ENCODE measurements at places on chromosomes 16 and 17.

DNA sequence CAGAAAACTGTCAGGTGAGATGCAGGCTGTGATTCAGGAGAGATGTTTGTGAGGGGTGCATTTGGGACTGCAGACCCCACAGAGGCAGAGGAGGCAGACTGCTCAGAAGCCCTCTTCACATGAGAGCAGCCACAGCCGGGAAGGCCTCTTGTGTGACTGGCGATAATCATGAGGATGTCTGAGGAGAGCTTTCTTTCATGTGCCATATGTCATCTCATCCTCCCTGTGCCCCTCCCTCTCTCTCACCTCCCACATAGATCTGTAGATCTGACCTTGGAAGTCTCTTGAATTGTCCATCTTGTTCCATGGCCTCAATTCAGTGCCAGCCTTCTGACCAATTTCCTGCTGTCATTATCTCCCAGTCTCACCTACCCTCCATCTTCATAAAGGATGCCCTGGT lies 50.5 kb downstream of the EPN2 start:
- no peak for DNase-seq

- DNase-seq, result no peak
Measured at GRCh38 chr17:81228420-81228819, 5.7 kb upstream of the CEP131 start.

GRCh38 chr17:81869221-81870130 lies 1.7 kb downstream of the ARHGDIA start:
- no peak for DNase-seq

DNA sequence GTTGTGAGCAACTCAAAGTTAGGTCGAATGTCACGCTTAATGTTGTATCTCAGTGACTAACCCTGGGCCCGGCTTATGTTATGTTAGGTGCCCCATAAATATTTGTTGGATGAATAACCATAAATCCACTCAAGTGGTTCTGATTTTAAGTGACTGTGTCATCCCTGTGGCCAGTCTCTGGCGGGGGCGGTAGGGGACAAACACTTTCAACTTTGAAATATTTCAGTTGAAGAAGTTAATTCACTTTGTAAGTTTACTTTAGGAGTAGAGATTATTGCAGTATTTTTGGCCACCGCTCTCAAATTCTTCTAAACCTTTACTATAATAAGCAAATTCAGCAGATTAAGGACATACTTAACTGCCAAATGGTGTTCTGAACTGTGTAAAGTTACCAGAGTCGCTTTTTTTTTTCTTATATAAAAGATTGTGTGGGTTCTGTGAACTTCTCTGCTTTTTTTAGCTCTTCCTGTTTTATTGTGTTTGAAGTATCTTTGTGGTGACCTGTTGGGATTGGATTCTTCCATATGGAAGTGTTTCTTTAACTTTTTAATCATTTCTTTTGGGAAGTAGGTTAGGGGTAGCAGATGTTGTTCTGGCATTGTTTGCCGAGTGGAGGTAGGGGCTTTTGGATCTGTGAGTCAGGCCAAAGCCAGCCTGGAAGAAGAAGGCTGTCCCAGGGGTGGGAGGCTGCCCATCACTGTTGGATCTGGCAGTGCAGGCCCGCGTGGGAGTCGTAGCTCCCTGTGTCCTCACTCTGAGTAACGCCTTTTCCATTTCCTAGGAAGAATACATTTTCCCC lies 61.4 kb upstream of the TBX2 start:
- no peak for DNase-seq

DNA sequence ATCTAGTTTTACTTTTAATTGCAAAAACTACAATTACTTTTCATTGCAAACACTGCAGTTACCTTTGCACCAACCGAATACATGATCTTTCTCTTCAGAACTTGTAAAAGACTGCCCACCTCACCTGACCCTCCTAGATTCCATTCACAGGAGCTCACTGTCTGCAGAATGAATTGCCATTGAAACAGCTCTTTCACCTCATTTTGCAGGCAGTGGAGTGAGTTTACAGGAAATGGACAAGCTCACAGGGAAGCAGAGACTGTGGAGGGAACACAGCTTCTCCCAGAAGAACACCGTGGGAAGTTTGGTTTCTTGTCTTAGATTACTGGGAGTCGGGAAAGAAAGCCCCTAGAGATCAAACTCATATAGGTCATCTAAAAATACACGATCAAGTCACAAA lies 439.7 kb upstream of the RBFOX1 start:
- no peak for DNase-seq

DNA sequence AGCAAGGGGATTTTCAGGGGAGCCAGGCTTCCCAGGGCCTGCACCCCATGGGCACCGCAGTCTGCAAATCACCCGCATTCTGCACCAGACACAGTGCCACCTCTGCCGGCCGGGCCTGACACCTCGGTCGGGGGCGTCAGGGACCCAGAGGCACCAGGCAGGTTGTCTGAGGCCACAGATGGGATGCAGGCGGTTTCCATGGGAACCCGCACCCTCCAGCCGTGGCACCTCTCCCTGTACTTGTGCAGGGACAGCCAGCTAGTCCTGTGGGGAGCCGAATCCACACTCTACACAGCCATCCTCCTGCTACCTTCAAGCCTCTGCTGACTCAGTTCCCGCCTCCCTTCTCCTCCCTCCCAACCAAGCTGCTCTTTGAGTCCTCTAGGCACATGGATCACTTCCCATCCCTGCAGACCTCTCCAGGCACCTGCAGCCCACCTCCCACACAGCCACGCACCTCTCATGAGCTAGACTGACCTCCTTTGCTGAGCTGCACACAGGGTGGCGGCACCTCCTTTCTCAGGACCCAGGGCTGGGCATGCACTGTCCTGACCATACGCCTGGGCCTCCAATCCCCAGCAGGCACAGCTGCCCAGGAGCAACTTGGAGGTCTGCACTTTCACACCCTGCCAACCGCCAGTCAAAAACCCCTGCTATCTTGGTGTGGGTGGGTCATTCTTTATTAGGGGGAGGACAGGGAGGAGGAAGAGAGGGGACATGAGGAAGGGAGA lies 119.5 kb downstream of the C16orf78 start:
- no peak for DNase-seq

DNA sequence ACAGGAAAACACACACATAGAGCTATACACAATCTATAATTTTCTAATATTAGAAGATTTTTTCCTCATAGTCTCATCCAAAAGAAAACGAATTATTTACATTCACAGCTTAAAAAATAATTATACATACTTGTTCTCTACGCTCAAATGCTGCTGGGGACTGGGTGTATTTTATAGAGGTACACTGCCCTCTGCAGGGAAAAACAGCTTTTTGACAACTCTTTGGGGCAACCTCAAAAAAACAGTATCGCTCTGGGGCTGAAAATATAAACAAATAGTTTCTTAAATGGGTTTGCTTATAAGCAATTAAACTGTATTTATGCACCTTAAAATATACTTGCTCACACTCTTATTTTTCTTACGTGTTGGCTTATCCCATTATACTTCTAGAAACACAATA lies 261.8 kb upstream of the PSMD7 start:
- peak; percentile 19 for DNase-seq

GRCh38 chr17:55368706-55369105 lies 52.9 kb downstream of the MMD start:
- peak; percentile 50 for DNase-seq

DNA sequence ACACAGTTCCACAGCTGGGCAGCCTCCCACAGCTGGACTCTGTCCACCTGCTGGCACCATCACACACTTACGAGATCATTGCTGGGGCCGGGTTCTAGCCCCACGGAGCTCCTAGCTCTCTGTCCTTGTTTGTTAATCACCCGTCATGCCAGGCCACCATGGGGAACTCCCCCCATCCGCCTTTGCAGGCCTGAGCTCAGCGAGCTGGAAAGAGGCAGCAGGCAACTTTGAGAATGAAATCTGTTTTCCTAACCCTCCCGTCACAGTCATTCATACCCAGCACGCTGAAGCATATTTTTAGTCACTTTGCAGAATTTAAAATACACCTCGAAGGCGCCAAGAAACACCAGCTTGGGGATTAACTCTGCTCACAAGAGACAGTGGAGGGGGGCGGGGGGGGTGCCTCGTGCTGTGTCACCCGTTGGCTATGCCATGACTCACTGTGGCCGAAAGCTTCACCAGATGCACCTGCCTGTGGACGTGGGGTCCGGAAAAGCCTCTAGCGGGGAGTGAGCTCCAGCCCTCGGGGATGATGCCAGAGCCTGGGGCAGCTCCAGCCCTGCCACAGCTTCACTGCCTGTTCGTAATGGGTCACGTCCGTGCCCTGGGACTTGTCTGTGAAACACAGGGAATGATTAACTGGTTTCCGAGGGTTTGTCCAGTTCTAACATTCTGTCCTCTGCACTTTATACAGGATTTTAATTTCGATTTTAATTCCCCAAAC lies 1.4 kb upstream of the SPNS2 start:
- DNase-seq, result no peak

- DNase-seq, result no peak
Measured at GRCh38 chr16:88014252-88014781, 63.1 kb downstream of the BANP start.

DNA sequence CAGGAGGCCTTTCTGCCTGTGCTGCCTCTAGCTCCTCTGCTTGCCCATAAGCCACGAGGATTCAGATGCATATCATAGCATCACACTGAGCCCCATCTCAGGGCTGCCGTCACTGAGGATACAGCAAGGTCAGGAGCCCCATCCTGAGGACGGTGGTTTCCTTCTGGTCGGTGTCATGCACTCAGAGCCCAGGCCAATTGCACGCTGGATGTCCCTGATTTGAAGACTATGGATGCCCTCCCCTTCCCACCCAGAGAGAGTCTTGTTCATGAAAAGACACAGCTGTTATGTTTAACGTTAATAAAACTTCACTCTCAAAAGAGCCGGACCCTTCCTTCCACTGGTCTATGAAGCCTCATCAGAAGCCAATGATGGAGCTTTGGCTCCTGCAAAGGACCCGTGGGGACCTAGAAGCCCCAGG lies 19.9 kb downstream of the COTL1 start:
- DNase-seq, result no peak

- DNase-seq, result no peak
Measured at GRCh38 chr17:83098241-83099085, 19.1 kb downstream of the METRNL start.

- DNase-seq, result peak; percentile 59
Measured at GRCh38 chr17:4946312-4946976, 1.9 kb downstream of the PFN1 start.

- no peak for DNase-seq
Measured at GRCh38 chr17:8563981-8564602, 66.4 kb downstream of the MYH10 start.

DNA sequence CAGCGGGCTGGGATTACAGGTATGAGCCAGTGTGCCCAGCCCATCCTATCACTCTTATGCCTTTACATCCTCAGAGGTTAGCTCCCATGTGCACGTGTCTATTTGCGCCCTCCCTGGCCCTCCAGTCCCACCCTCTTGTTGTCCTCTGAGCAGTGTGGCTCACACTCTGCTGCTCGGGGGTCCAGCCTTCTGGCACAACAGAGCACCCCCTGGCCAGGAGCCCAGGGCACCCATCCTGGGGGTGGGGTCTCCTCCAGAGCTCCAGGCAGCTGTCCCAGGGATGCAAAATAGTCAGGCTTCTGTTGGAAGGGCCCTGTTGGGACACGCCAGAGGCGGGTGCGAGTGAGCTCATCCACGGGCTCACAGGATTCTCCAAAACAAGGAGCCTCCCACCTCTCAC lies 11.7 kb upstream of the FAM83G start:
- DNase-seq, result no peak
